ENCODE measurements at places on chromosomes 12 and 14. TPM values are rescaled to one million over a fixed set of nuclear protein-coding genes. Genes with fewer than 3 reads are reported as not detected.

The TAS2R19 gene
- total RNA-seq = 7.9 TPM

The MIPOL1 gene
- 17.1 TPM for total RNA-seq

The RNASE4 gene
- 15.8 TPM for total RNA-seq

The GPR65 gene
- total RNA-seq = not detected

The PLEKHA5 gene
- total RNA-seq = 27.6 TPM

The GPD1 gene
- not detected for total RNA-seq

The SIX1 gene
- total RNA-seq = 0.12 TPM

The FAM181A gene
- total RNA-seq = not detected

The TMEM229B gene
- total RNA-seq = 0.33 TPM

The PZP gene
- not detected for total RNA-seq

The ING4 gene
- 30.4 TPM for total RNA-seq

The IL31 gene
- total RNA-seq = not detected

The SCYL2 gene
- 45.7 TPM for total RNA-seq

The PPP1R36 gene
- 0.25 TPM for total RNA-seq

The OR4Q3 gene
- total RNA-seq = not detected

The KITLG gene
- 169 TPM for total RNA-seq

The KRT75 gene
- not detected for total RNA-seq

The WDR89 gene
- total RNA-seq = 17.0 TPM

The DACT1 gene
- 27.4 TPM for total RNA-seq

The COPS7A gene
- 76.7 TPM for total RNA-seq

The FAM186B gene
- 0.22 TPM for total RNA-seq

The BMP4 gene
- total RNA-seq = 0.75 TPM
